Stimulated activated naive B cell treated with anti-CD40 and anti-IgM and Interleukin-4, amounts not matched to agents 10 μg/mL and 1 μg/mL and 100 μg/mL, for 72 hours (primary cell): ENCODE measurements at places on chromosomes 1 and 21.

DNA sequence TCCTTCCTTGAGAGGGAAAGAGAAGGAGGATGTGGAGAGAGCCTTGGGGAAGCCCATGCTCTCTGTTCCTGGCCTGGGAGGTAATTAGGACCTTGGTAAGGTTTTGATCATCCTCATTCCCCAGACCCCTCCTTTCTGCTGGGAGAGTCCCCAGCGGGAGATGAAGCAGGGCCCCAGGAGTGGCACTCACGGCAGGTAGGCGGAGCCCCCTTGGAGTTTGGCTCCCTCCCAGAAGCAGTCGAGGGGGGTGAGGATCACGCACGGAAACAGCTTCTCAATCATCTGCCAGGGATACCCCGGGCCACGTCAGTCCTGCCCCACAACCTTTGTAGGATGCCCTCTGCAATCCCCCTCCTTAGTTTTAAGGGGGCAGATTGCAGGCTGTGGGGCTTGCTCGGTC lies 11.5 kb downstream of the PTCH2 start:
- no peak for DNase-seq

- DNase-seq: no peak
Measured at GRCh38 chr1:67213164-67213563, 46.9 kb downstream of the IL23R start.

DNA sequence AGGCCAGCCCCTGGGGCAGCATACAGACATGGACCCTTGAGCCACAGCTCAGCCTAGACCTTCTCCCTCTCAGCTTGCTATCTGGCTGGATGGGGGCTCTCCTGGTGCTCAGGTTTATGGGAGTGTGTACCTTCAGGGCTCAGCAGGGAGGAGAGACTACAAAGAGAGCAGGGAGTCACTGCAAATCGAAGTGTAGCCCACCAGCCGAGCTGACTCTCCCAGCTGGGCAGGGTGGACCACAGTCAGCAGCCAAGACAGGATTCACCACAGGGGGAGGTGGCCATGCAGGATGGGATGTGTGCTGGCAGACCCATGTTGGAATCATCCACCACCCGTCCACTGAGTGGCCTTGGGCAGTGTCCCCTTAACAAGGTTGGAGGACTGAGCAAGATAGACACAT lies 78.3 kb downstream of the GLIS1 start:
- DNase-seq: no peak

- DNase-seq: no peak
Measured at GRCh38 chr1:77562596-77563150, 119.8 kb downstream of the ZZZ3 start.

GRCh38 chr1:90795431-90795830 lies 78.3 kb upstream of the BARHL2 start:
- no peak for DNase-seq

DNA sequence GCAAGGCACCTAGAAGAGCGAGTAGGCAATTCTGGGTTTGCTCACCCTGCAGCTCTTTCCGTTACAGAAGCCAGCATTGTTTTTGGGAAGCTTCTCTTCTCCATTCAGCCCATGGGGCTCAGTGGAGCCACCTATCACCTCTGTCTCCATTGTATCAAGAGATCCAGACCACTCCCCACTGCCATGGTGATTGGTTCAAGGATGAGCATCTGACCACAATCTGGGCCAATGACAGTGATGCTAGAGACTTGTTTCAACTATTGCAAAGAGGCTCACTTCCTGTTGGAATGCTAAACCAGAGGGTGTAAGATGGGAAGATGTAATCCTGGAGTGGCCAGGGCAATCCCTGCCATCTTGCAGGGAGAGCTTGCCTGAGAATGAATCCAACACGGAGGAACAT lies 6.6 kb downstream of the SPATA21 start:
- DNase-seq: no peak

DNA sequence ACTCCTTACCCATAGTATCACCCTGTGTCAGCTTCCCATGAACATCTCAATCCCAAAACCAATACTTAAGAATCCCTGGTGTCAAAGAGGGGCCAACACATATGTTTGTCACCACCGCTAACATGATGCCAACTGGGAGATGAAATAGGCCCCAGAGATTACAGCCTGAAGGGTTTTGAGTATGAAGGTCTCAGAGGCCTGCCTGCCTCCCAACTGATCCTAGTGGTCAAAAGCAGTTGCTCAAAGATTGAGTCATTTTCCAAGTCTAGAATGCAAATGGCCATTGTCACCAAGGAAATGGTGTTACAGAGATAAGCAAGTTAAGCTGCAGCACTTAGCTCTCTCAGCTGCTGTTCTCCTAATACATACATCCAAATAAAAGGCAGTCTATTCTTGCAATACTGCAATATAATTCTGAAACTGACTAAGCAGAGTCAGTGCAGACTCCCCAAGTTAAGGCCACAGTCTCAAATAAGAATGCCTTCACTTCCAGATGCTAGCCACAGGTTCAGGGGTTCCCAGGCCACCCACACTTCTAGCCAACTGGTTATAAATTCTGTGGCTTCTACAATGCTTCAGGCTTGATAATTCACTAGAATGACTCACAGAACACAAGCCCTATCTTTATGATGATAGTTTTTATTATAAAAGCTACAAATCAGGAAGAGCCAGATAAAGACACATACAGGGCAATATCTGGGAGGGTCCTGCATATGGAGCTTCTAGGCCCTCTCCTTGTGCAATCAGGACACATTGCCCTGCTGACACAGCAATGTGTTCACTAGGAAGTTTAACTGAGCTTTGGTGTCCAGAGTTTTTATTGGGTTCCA lies 18.7 kb downstream of the DUSP10 start:
- DNase-seq: no peak

GRCh38 chr1:5351366-5351765 lies 640.9 kb downstream of the NPHP4 start:
- DNase-seq: no peak

- DNase-seq: no peak
Measured at GRCh38 chr1:89721351-89721750, 88.4 kb downstream of the LRRC8C start.

GRCh38 chr1:61670445-61670844 lies 54.5 kb downstream of the TM2D1 start:
- DNase-seq: no peak

DNA sequence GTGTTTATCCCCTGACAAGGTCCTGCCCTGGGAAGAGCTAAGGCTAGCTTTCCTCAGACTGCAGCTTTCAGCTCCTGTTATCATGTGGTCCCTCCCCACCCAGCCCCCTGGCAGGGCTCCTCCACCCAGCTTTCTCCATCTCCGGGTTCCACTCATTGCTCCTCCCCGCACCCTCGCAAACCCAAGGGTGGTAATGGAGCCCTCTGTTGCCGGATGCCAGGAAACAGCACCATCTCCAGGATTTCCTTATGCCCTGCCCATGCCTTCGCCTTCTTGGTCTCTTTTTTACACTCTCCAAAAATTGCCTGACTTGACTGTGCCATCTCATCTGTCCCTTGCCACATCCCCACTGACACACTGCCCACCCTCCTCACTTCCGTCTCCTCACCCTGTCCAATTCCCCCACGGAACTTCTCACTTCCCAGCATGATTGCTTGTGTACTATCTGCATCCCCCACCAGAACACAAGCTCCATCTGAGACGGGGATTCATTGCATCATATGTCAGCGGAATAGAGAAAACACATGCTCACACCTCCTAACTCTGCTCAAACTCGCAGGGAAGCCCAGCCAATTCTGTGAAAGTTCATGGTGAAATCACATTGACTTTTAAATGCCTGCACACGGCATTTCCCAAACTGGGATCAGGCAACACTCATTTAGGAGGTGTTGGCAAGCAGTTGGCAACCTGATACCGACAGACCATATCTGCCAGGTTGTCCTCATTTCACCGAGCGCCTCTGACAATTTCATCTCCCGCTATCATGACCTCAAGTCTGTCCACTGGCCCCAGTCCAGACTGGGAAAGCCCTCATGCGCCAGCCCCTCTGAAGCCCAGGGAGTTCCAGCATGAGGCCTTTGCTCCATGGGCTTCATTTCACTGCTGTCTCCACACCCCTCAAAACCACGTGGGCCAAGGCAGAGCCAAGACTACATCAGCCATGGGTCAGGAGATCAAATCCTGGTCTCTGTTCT lies 201.1 kb downstream of the MATN1 start:
- no peak for DNase-seq

DNA sequence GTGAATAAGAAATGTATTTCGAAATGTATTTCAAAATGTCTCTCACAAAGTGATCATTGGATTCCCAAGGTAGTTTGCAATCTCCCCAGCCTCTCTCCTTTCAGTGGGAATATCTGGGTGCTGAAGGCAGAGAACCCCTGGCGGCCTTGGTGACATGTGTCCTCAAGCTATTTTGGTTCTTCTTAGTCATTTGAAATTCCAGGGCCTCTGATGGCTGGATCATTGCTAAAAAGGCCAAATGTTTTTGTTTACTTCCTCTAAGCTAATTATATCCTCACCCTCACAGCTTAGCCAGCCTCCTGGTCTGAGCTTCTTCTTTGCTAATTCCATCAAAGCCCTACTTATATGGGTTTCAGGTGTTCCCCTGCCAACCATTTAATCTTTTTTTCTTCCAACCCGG lies 71.2 kb downstream of the LRRC40 start:
- no peak for DNase-seq
